NCI-H146 (cell line): ENCODE measurements at places on chromosomes 6 and 20.

- no peak for DNase-seq
Measured at GRCh38 chr20:48096957-48097890, 311.9 kb upstream of the SULF2 start.

GRCh38 chr6:138833816-138834539 lies 38.1 kb downstream of the ECT2L start:
- peak; percentile 39 for DNase-seq

DNA sequence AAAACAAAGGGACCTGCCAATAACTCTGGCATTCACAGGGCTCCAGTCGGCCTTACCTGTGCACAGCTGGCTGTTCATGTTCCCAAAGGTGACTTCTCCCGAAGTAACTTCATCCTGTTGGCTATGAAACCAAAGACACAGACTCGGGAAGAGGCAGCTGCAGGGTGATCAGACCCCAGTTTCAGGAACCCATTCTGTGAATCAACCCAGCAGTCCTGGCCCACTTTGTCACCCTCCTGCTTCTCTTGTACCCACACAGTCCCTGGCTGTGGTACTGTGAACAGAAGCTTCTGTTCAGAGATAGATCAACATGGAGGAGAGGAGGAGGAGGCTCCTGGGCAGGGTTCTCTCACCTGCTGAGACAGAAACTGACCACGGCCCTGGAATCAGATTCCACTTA lies 8.7 kb upstream of the PGC start:
- DNase-seq = no peak

DNA sequence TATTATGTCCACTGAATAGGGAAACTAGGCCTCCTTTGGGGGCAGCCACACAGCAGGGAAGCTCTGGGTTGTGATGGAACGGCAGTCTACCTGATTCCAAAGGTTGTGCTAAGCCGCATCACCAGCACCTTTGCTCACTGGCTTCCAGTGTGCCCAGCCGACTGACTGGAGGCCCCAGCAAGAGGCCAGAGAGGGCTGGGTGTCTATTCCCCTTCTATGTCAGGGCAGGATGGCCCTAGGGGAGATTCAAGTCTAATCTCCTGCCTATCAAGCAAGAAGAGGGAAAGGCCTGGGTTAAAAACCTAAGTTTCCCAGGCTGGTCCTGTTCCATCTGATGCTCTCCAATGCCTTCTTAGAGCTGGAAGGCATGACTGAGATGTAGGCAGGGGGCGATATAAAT lies 53.6 kb downstream of the JPH2 start:
- DNase-seq = no peak

DNA sequence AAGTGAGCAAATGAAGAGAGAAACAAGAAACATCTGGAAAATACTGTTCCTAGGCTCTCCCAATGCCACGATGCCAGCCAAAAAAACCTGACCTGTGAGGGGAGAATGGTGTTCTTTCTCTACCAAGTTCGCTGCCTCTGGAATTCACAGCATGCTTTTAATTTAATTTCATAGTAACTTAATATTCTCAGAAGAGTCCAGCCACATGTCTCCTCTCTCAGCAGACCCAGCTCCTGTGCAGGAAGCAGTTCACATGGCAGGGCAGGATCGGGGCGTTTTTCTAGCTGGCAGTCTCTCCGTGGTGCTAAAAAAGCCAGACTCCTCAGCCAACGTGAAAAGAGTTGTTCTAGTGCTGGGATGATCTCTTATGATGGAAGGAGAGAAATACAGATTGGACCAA lies 57.5 kb downstream of the BFSP1 start:
- DNase-seq = no peak

DNA sequence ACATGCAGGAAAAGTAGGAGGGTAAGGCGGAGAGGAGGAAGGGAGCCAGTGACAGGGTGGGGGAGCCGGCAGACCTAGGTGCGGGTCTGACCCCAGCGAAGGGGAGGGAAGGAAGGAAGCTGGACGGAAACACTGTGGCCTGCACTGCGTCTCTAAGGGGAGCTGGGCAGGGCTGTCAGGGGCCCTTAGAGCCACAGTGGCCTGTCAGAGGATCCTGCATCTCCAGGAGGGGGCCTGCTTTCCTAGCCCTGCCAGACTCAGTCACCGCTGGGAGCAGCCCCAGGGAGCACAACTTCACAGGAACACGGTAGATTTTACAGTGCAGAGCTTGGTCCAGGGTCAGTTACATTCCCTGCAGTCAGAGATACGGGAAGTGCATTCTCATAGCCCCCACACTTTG lies 118.2 kb downstream of the PACRG start:
- DNase-seq = no peak

DNA sequence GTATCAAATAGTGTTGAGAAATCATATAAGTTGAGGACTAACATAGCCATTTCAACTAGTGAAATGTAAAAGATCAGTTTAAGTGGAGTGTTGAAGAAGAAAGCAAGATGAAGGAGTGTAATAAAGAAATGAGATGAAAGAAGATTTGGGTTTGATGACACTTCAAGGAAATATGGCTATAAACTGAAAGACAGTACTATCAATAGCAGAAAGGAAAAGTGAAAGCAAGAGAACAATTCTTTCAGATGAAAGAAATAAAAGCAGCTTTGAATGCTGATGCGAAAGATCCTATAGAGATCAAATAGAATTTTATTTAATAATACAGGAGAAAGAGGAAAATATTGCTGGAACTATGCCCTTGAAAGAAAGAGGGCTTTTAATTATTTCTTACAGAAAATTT lies 92.8 kb upstream of the PRSS16 start:
- DNase-seq = no peak

GRCh38 chr6:28675600-28675999 lies 149.9 kb downstream of the GPX5 start:
- DNase-seq = no peak

DNA sequence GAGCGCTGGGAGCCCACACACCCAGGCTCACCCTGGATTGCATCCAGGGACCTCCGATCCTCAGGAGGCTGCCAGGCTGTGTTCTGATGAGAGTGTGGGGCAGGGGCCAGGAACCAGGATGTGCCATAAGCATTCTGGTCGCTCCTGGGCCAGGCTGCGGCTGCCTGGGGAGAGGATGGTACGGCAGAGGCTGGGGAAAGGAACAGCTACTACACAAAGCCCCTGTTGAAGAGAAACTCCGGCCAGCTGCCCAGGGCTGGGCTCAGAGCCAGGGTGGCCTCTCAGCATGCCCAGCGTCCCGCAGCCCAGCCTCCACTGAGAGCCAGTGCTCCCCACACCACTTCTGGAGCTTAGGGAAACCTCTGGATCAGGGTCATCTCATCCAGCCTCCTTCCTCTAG lies 21.7 kb upstream of the OCSTAMP start:
- no peak for DNase-seq

- no peak for DNase-seq
Measured at GRCh38 chr6:2744778-2745177, 5.9 kb downstream of the MYLK4 start.

DNA sequence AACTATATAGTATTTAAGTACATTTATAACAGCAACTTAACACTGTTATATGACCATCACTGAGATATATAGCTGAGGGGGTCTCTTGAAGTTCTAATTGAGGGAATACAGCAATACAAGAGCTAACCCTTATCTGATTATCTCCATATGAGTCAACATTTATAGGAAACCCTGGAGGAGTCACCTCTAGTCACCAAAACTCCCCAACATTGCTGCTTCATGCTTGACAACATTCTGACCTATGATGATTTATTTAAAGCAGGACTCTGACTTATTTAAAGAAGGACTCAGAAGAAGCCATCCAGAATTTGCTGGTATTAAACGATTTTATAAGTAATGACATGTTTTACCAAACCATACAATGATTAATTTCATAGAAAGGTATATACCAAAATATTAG lies 182.6 kb upstream of the NOX3 start:
- DNase-seq = no peak

DNA sequence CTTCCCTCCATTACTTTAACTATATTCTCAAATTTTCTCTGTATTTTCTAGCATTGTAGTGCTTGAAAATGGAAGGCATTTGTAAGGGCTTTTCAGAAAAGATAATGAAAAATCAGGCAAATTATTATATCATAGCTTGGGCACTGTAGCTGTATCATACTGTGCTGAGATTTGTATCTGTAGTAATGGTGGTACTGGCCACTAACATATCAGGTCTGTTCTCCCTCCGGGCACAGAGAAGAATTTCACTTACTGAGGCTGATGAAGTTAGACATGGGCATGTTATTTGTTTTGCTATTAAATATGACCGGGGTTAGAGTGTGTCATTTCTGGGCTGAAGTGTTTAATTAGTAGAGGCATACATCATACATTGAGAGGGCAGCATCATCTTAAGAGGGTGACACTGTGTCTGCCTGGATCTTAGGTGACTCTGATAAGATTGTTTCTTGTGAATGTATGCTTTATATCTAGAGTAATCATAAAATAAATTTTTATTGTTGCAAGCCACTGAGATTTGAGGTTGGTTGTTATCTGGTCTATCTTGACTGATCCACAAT lies 1395.9 kb downstream of the EPHA7 start:
- DNase-seq = no peak

DNA sequence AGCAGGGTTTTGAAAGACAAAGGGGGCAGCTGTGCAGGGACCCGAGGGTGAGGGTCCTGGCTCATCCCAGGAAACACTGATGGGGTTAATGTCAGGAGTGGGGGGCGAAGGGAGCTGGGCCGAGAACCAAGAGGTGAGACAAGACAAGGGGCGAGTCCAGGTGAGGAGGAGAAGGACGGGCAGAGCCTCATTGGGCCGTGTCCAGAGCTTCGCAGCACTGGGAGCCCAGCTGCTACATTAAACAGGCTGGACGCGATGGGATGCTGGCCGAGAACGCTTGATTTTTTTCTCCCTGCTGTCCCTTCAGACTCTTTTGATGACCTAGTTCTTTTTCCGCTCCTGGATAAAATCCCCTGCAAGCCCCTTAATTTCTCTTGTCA lies 172.8 kb upstream of the SNX9 start:
- peak; percentile 60 for DNase-seq

GRCh38 chr6:46637145-46637544 lies 15.5 kb downstream of the CYP39A1 start:
- no peak for DNase-seq

DNA sequence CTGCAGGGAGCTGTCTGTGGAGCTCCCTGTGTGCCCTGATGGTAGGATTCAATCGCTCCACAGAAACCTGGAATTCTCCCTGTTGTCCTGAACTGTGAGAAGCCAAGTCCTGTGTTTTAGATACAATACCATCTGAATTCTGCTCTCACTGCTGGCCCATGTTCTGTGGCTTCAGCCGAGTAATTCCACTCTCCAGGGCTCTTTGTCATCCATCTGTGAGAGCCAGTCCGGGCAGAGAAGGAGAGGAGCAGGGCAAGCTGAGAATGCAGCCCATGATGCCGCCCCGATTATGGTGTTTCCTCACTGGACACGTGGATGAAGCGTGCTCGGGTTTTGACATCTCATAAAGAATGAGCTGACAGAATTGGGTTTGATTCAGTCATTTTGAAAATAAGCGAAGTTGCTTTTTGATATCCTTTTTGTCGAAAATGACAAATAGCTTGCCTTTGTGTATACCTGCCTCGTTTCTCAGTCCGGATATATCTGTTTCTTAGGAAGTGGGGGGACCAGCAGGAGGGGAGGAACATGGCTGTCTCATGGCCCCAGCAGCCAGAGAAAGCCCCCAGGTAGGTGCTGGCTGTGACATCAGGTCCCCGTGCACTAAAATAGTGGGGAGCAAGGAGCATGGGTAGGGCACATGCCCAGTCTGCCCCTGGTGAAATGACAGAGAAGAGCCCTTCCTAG lies 8.2 kb upstream of the CD93 start:
- no peak for DNase-seq

GRCh38 chr6:2127484-2127911 lies 117.9 kb downstream of the GMDS start:
- DNase-seq = no peak

GRCh38 chr20:61356196-61356595 lies 104.1 kb downstream of the CDH4 start:
- no peak for DNase-seq

DNA sequence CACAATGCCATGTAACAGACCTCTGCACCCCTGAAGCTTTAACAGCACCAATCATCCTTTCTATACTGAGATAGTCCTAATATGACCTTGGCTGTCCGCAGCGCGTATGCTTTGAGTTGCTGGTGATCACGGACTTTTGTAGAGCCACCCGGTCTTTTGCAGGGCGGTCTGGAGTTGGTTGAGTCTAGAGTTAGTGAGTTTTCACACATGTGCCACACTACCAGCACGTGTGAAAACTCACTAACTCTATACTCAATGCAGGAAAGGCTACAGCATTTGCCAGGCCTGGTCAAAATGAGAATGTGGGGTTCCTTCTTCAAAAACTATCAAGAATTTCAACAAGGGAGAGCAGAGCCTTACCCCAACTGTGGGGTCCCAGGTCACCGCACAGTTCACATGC lies 14.6 kb downstream of the AGPAT4 start:
- DNase-seq = no peak

- no peak for DNase-seq
Measured at GRCh38 chr6:94462231-94462630, 1042.9 kb upstream of the EPHA7 start.

DNA sequence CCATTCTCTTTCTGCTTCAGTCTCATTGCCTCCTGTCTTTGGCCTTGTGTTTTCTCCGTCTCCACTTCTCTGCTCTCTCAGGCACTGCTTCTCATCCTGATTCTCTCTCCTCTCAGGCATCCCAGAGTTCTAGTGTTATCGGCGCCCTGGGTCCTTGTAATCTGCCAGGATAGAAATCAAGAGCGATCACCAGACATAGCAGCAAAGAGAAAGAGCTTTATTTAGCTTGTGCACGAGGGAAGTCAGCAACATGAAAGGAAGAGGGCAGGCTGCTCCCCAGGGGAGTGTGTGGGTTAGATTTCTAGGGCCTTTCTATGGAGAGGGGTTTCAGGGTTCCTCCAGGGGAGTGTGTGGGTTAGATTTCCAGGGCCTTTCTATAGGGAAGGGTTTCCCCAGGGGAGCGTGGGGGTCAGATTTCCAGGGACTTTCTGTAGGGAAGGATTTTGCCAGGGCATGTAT lies 32.5 kb downstream of the SUN5 start:
- no peak for DNase-seq

GRCh38 chr20:719816-720215 lies 44.2 kb upstream of the SCRT2 start:
- no peak for DNase-seq

DNA sequence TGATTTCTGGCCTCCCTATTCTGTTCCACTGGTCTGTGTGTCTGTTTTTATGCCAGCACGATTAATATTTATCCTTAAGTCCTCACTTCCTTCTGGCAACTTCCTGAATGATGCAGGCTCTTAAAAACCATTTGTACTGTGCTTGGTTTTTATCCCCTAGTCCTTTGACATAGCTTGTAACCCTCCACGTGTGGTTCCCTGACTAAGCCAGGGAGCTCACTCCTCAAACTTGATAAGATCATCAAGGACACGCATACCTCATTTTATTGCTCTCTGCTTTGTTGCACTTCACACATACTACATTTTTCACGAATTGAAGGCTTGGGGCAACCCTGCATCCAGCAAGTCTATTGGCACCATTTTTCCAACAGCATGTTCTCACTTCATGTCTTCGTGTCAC lies 166.4 kb upstream of the UST start:
- DNase-seq = no peak
